ENCODE measurements at places on chromosomes 5 and 9.
A peak's percentile ranks its signal among the peaks of the same experiment; 100 is the strongest.

DNA sequence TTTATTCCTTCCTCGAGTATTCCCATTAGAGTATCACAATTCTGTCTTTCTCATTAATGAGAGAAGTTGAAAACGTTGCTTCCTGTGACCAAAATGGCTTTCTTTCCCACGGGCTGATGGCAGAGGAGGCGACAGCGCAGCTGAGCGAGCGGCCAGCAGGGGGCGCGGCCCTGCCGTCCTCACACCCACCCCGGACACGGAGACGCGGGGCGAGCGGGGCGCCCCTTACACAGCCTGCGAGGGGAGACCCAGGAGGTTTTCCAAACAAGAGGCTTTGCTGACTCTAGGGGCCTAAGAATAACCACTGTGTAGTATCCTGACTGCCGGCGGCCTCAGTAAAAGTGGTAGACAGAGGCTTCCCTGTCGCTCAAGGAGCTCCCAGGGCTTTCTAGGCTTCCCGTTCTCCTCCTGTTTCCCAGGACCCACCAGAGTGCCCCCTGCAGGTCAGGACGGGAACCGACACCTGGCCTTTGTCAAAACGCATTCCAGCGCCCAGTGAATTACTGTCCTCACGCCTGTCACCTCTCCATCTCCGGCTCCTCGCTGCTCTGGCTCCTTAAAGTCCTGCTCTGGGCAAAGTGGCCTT, 27.3 kb upstream of the FGF1 start:
- peak; percentile 96 for DNase-seq

DNA sequence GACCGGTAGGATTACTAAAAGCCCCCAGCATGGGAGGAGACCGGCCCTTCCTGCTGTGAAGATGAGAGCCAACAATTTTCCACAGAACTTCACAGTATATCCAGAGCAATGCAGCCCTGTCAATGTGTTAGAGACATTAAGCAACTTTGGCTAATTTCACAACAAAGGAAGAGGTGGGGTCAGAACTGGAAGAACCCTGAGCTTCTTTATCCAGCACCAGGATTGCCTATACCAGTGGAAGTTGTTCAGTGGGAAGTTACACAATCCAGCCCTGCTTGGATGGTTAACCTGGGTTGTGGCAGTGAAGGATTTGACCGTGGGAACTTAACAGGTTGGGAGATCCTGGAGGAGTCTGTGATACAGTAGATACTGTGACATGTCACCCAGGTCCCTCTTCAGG, 197.0 kb downstream of the FBN2 start:
- DNase-seq = no peak

DNA sequence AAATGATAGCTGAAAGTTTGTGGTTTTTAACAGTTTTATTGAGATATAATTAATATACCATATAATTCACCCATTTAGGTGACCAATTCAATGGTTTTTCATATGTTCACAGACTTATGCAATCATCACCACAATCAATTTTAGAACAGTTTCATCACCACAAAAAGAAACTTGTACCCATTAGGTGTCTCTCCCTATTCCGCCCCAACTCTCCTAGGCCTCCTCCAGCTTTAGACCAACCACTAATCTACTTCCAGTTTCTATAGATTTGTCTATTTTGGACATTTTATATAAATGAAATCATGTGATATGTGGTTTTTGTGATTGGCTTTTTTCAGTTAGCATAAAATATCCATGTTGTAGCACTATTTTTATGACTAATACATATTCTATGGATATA, 38.6 kb downstream of the YTHDC2 start:
- no peak for DNase-seq

DNA sequence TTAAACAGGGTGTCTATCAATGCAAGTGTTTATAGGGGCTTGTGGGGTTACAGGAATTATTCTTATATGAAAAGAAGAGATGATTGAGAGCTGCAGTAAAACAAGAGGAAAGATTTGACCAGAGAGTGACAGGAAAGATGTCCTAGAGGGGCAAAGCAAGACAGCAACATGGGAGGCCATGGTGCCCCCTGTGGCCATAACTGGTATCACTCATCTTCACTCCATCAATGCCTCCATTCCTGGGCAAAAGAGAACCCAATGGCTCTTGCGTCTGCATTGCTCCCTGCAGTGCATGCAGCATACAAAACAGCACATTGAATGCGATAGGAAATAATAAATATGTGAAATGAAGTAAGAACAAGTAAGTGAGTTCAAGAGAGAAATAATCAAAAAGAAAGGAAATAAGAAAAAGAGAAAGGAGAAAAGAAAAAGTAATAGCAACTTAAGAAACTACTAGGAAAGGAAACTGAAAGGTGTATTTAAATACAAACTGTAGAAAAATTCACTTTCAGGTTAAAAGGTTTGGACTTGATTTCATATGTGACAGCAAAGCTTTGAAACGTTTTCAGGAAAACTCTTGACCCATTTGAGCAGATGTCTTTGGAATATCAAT, 206.6 kb downstream of the SEMA5A start:
- no peak for DNase-seq

Data from spleen (tissue), 13 donors.